ENCODE measurements at places on chromosomes 3 and 15.

GRCh38 chr3:111895071-111895470, 36.0 kb downstream of the PHLDB2 start:
- no peaks in the 10 kb centered on the region for H3K27me3 ChIP-seq
- H3K4me3 ChIP-seq: no peak overlapping the region
- H3K27ac ChIP-seq: no peak overlapping the region
- no peaks in the 10 kb centered on the region for H3K4me1 ChIP-seq

DNA sequence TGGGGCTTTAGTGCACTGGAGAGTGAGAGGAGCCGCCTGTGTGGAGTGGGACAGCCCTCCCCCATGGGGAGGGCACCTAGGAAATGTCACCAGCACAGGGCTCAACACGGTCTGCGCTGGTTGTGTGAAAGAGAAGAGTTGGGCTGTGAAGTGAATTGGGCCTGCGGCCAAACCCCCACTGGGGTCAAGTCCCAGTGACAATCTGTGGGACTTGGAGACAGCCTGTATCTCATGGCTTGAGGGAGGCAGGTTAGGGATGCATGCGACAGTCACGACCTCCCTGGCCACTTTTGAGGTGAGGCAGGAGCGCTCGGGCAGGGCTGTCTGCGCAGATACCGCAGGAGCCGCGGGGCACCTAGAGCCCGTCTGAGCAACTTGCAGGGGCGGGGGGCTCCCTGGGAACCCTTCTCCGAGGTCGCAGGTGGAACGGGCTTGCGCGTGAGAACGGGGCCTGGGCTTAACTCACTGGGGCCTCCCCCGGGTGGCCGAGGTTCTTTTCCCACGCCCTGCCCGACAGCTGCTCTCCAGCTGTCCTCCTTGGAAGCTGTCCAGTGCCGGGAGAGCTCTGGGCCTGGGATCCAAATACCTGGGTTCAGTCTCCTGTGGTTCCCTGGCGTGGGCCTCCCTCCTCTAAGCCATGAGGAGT, 77.4 kb downstream of the SNRK start:
- H3K4me1 ChIP-seq: peaks cover 7% of the 10 kb centered on the region
- no peak overlapping the region for H3K27ac ChIP-seq
- H3K4me3 ChIP-seq: no peak overlapping the region

DNA sequence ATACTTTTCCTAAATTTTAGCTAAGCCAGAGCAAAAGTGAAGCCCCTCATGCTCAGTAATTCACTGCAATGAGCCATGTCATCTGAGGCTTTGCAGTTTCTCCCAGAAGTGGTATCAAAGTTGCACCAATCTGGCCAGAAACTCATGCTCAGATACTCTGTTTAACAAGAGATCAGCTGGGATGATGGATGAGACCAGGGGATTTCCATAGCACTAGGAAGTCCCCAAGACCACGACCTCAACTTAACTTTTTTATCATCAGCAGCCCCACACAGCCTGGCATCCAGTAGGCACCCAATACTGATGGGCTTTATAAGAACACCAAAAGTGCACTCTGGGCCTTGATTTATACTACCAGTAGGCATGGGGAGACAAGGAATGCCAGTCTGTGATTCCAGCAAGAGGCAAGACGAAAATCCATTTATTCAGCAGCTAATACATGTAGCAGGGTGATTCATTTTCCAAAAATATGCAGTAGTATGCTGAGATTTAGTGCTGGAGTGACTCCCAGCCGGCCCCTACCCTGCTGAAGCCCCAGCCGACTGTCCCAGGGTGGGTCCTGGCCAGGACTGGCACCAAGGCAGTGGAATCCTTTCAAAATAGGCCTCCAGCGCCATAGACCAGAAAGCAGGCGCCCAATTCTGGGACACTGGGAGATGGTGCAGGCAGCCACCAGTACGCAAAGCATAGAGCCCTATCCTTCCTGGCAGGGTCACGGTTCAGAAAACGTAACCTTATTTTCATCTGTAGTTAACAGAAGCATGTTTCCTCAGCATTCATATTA, 612 bp upstream of the LDHAL6B start:
- no peak for DNase-seq
- peaks cover 34% of the 10 kb centered on the region for H3K36me3 ChIP-seq
- no peak overlapping the region for H3K27ac ChIP-seq
- no peaks in the 10 kb centered on the region for H3K27me3 ChIP-seq

- no peaks in the 10 kb centered on the region for H3K4me1 ChIP-seq
- no peaks in the 10 kb centered on the region for H3K36me3 ChIP-seq
- H3K27ac ChIP-seq: no peak overlapping the region
- H3K4me3 ChIP-seq: no peak overlapping the region
Observed at GRCh38 chr3:54176106-54176505, 53.8 kb downstream of the CACNA2D3 start.

GRCh38 chr15:50627351-50628055, 59.1 kb downstream of the TRPM7 start:
- H3K36me3 ChIP-seq: peaks cover 18% of the 10 kb centered on the region
- DNase-seq: peak; percentile 50
- no peak overlapping the region for H3K27ac ChIP-seq

DNA sequence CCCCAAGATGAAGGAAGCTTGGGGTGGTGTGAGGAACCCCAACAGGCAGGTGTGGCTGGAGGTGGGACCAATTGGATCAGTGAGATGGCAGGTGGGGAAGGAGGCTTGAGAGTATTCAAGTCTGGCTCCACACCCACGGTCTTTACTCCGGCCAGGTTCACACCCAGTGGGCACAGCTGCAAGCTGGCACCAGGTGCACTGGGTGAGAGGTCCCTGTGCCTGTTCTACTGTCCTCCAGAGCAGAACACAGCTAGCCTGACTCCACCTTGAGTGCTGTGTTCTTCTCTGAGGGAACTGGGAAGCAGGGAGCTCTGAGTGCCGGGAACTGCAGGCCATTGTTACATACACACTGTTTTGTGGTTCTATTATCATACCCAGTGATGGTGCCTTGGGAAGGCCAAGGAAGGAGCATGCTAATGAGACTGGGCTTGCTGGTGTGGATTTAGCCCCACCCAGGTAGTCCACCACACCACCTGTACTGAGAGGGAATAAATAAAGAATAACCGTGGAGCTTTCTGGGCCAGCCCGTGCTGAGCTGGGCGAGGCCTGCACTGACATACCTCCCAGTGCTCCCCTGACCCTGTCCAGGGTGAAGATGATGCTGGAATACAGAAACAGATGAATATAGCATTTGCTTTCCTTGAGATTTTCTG, 93.4 kb downstream of the ABHD5 start:
- H3K4me3 ChIP-seq: no peak overlapping the region
- no peaks in the 10 kb centered on the region for H3K4me1 ChIP-seq
- H3K27ac ChIP-seq: no peak overlapping the region
- H3K27me3 ChIP-seq: peaks cover 34% of the 10 kb centered on the region
- no peaks in the 10 kb centered on the region for H3K36me3 ChIP-seq
